ENCODE measurements at places on chromosomes 3 and 15. TPM values are rescaled to one million over a fixed set of nuclear protein-coding genes. Genes with fewer than 3 reads are reported as not detected.

The DTX3L gene
- 15.8 TPM for total RNA-seq

The ANKRD63 gene
- total RNA-seq = not detected

The MNS1 gene
- 2.1 TPM for total RNA-seq

The ADGRG7 gene
- not detected for total RNA-seq

The ALDH1A3 gene
- 0.71 TPM for total RNA-seq

The TAGLN3 gene
- total RNA-seq = 0.27 TPM

The GASK1A gene
- total RNA-seq = not detected

GRCh38 chr3:81998907-81999306 lies 237.5 kb upstream of the GBE1 start:
- H3K27me3 ChIP-seq = no peaks in the 10 kb centered on the region
- no peaks in the 10 kb centered on the region for H3K4me1 ChIP-seq
- no peak for DNase-seq
- H3K4me3 ChIP-seq = no peak overlapping the region
- H3K27ac ChIP-seq = no peak overlapping the region

GRCh38 chr15:31396881-31397560 lies 70.4 kb downstream of the KLF13 start:
- no peaks in the 10 kb centered on the region for H3K36me3 ChIP-seq
- peak overlapping the region; percentile 41 for H3K4me3 ChIP-seq
- H3K27me3 ChIP-seq = no peaks in the 10 kb centered on the region
- H3K4me1 ChIP-seq = peaks cover 38% of the 10 kb centered on the region
- H3K27ac ChIP-seq = peak overlapping the region; percentile 85

DNA sequence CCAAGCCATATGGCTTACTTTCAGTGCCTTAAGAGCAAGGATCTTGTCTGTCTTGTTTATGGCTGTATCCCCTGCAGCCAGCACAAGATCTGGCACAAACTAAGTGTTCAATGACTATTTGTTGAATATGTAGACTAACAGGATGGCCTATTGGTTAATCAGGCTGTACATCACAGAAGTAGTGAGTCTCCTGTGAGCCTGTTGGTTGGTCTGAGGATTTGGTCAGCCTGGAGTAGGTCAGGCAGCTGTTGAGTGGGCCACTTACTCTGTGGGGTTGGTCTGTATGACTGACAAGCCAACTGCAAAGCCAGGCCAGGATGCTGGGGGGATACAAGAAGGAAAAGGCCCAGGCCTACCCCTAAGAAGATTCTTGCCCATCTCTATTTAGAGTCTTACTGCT lies 33.4 kb upstream of the CILP start:
- H3K27me3 ChIP-seq = no peaks in the 10 kb centered on the region
- peaks cover 11% of the 10 kb centered on the region for H3K4me1 ChIP-seq
- no peak overlapping the region for H3K27ac ChIP-seq
- no peak for DNase-seq

DNA sequence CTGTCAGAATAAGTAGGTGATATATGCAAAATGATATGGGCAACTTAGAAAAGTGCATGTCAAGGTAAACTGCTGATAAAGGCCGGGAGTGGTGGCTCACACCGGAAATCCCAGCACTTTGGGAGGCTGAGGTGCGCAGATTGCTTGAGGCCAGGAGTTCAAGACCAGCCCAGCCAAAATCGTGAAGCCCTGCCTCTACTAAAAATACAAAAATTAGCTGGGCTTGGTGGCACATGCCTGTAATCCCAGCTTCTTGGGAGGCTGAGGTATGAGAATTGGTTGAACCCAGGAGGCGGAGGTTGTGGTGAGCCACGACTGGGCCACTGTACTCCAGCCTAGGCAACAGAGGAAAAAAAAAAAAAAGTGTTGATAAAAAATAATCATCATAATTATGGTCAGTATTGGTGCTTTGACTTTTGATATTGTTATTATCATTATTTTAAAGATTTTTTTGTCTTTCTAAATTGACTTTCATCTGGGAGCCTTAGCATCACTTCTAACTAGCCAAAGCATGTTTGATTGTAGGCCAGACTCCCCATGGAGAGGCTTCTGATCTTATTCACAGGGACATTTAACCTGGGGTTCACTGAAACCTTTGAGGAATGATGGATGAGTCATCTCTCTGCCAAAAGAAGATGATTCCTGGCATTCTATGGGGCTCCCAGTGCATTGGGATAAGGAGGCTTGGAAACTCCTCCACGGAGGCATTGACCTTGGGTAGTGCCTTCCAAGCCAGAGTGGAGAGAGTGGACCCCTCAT lies 5.6 kb downstream of the ZBTB38 start:
- H3K4me3 ChIP-seq = no peak overlapping the region
- H3K27ac ChIP-seq = peak overlapping the region; percentile 70
- H3K36me3 ChIP-seq = peaks cover 90% of the 10 kb centered on the region

- no peak for DNase-seq
- no peaks in the 10 kb centered on the region for H3K27me3 ChIP-seq
- no peak overlapping the region for H3K27ac ChIP-seq
- H3K36me3 ChIP-seq = peaks cover 17% of the 10 kb centered on the region
These were observed 23.9 kb upstream of the RHO start for GRCh38 chr3:129504471-129505100.

- no peaks in the 10 kb centered on the region for H3K27me3 ChIP-seq
- H3K27ac ChIP-seq = peak overlapping the region; percentile 50
These were observed 700.5 kb upstream of the NAALADL2 start for GRCh38 chr3:174158674-174159073.

GRCh38 chr3:63959146-63959545 lies 47.0 kb upstream of the SCAANT1 start:
- DNase-seq = no peak
- no peaks in the 10 kb centered on the region for H3K27me3 ChIP-seq
- no peak overlapping the region for H3K27ac ChIP-seq
- peaks cover 48% of the 10 kb centered on the region for H3K4me1 ChIP-seq
- H3K36me3 ChIP-seq = peaks cover 10% of the 10 kb centered on the region

DNA sequence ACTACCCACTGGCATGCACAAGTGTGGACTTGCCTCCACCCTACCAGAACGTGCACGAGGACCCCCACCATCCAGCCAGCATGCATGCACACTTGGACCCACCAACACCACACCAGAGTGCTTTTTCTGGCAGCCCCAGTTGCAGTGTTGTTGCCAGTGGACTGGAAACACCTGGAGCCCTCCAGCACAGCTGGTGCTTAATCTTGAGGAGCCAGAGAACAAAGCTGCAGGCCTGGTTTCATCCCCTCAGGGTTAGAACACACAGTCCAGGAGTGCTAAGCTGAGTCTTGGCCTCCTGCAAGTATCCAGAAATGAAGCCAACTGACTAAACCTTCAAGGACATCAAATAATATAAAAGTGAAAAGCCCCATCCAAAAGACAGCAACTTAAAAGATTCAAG lies 888.0 kb downstream of the NTRK3 start:
- H3K4me1 ChIP-seq = peaks cover 73% of the 10 kb centered on the region
- no peak for DNase-seq
- peak overlapping the region; percentile 88 for H3K27ac ChIP-seq
- peaks cover 34% of the 10 kb centered on the region for H3K36me3 ChIP-seq
- H3K27me3 ChIP-seq = peaks cover 3% of the 10 kb centered on the region
- H3K4me3 ChIP-seq = peak overlapping the region; percentile 41

GRCh38 chr3:105826778-105827634 lies 41.8 kb downstream of the CBLB start:
- peaks cover 87% of the 10 kb centered on the region for H3K4me1 ChIP-seq
- DNase-seq = no peak
- H3K4me3 ChIP-seq = no peak overlapping the region

DNA sequence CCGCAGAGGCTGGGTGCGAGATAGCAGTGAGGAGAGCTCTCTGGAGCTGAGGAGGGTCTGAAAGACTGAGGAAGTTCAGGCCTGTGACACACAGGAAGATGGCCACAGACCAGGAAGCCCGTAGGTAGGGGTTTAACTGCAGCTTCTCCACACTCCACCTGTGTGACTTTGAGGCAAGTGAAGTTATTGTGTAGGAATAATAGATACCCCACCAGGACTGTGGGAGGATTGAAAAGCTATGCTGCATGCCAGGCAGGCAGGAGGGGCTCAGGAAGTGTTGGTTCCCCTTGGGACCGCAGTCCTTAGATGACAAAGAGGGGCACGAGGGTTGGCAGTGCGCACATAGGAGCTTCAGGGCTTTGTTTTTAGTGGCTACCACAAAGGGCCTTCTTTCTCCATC lies 50.9 kb downstream of the MAGEF1 start:
- no peaks in the 10 kb centered on the region for H3K36me3 ChIP-seq
- no peak for DNase-seq
- peaks cover 8% of the 10 kb centered on the region for H3K27me3 ChIP-seq
- H3K27ac ChIP-seq = no peak overlapping the region
- peaks cover 47% of the 10 kb centered on the region for H3K4me1 ChIP-seq

GRCh38 chr3:182530316-182530715 lies 263.0 kb upstream of the ATP11B start:
- no peaks in the 10 kb centered on the region for H3K27me3 ChIP-seq
- H3K4me3 ChIP-seq = no peak overlapping the region
- H3K27ac ChIP-seq = no peak overlapping the region
- no peaks in the 10 kb centered on the region for H3K36me3 ChIP-seq
- no peak for DNase-seq

DNA sequence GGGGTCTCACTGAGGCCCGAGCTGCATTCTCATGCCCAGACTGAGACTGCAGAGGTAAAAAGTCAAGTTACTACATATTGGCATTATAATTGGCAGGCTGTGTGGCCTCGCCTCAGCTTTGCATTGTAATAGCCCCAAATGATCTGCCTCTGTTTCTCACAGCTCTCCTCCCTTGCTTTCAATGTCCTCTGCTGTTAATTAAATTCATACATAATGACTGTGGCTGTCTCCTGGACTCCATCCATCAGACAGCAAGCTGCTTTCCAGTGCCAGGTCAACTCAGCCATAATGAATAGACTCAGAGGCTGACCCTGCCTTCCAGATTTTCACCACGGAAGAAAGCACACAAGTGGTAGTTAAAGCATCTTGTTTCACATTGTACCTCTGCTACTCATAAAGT lies 7.6 kb upstream of the RTP4 start:
- H3K27me3 ChIP-seq = peaks cover 9% of the 10 kb centered on the region
- no peaks in the 10 kb centered on the region for H3K4me1 ChIP-seq
- DNase-seq = no peak
- H3K36me3 ChIP-seq = no peaks in the 10 kb centered on the region
- H3K27ac ChIP-seq = no peak overlapping the region

GRCh38 chr3:149020196-149020838 lies 29.0 kb downstream of the GYG1 start:
- peaks cover 65% of the 10 kb centered on the region for H3K4me1 ChIP-seq
- H3K4me3 ChIP-seq = no peak overlapping the region
- peak overlapping the region; percentile 22 for H3K27ac ChIP-seq
- no peaks in the 10 kb centered on the region for H3K27me3 ChIP-seq
- DNase-seq = no peak

GRCh38 chr3:197495499-197495898 lies 60.3 kb downstream of the BDH1 start:
- H3K27me3 ChIP-seq = no peaks in the 10 kb centered on the region
- peaks cover 8% of the 10 kb centered on the region for H3K36me3 ChIP-seq
- peaks cover 42% of the 10 kb centered on the region for H3K4me1 ChIP-seq
- H3K27ac ChIP-seq = no peak overlapping the region

GRCh38 chr3:59758672-59759071 lies 708.8 kb upstream of the CFAP20DC start:
- no peak overlapping the region for H3K27ac ChIP-seq
- no peaks in the 10 kb centered on the region for H3K4me1 ChIP-seq
- no peaks in the 10 kb centered on the region for H3K36me3 ChIP-seq
- no peak for DNase-seq
- peaks cover 14% of the 10 kb centered on the region for H3K27me3 ChIP-seq

- H3K4me1 ChIP-seq = peaks cover 34% of the 10 kb centered on the region
- H3K27me3 ChIP-seq = peaks cover 18% of the 10 kb centered on the region
- no peak overlapping the region for H3K4me3 ChIP-seq
- DNase-seq = no peak
- H3K27ac ChIP-seq = no peak overlapping the region
These were observed 4.0 kb upstream of the FMN1 start for GRCh38 chr15:33198541-33198940.

- H3K36me3 ChIP-seq = no peaks in the 10 kb centered on the region
- peaks cover 9% of the 10 kb centered on the region for H3K27me3 ChIP-seq
- no peak for DNase-seq
- no peak overlapping the region for H3K4me3 ChIP-seq
- no peak overlapping the region for H3K27ac ChIP-seq
These were observed 23.8 kb upstream of the ZNF148 start for GRCh38 chr3:125398952-125399351.
